Thoracic aorta (tissue), 2 donors: ENCODE measurements at places on chromosomes 3 and 15. TPM values are rescaled to one million over a fixed set of nuclear protein-coding genes. Genes with fewer than 3 reads are reported as not detected.

DNA sequence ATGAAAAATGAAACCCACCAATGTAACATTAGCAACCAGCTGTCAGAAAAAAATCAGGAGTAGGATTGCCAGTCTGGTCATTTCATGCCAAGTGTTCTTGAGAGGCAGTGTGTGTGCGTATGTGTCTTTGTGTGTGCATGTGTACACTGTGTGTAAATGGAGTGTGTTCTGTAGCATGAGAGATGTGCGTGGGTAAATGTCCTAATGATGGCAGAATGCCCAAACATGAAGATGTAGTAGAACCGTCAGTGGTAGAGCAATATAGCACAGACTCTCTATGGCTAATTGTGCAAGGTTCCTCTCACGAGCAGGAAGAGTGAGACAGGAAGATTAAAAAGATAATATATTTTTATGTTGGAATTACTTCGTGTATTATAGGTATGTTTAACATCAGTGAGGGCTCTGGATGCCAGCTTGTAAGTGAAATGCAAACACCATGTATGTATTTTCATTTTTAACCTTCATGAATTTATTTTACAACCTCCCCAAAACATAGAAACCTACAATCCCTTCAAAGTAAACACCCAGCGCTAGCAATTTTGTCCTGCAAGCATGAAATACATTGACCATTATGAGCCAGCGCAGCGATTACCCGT lies 1038.7 kb downstream of the IGSF11 start:
- no peak for DNase-seq

The FBXW12 gene
- not detected for total RNA-seq

DNA sequence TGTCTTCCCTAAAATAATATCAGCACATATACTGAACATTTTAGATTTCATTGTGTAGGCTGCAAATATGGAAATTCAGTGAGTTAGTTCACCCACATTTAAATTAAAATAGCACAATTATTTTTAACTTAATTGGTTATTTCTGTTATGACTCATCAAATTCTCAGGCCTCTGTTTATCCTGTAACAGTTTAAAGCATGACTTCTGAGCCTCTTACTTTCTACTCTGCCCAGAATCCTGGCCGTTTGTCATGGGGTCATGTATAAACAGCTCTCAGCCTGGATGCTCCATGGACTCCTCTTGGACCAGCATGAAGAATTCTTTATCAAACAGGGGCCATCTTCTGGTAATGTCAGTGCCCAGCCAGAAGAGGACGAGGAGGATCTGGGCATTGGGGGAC lies 12.2 kb downstream of the TUBGCP4 start:
- no peak for DNase-seq

DNA sequence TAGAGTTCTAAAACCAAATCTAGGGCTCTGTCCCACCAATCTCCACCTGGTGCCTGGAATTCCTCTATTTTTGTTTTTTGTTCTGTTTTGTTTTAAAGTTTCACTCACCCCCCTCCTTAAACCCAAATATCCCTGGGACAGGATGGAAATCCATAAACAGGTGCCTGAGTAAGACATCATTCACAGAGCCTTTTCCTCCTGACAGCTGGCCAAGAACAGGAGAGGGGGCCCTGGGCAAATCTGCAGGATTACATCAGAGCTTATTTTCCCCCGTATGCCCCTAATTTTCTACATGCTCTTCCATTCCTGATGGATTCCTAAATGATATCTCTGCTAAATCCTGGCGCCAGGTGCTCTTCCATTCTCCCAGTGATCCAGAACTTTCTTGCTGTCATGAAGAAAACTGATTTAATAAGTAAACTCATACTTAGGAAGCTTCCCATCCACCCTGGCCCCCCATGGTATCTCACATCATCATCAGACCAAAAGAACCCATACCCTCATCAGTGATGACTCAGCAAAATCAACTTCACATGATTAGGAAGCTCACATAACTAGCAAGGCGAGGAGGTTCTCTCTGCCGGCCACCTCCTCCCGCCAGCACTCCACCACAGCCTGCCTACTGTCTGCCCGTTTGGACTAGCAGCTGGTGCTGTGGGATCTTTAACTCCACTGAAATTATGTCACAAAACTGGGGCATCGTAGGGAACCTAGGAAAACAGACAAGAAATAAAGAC lies 61.0 kb downstream of the LIPC start:
- no peak for DNase-seq

- no peak for DNase-seq
Measured at GRCh38 chr3:48215466-48215865, 7.8 kb upstream of the CAMP start.

DNA sequence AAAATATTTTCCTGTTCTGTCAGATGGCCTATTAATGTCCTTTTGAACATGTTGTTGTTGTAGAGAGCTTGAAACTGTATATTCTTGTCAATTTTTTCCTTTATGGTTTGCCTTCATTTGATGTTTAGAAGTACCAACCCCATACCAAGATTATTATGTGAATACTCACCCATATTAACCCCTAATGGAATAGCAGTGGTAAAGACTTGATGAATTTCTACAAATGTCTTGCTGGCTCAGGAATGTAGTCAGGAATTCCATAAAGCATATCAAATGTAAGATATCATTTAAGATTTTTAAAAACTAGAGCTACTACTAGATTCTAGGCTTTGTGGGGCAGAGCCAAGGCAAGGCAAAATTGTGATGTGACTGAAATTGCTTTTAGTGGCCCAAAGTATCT lies 30.0 kb downstream of the MYO5A start:
- no peak for DNase-seq

DNA sequence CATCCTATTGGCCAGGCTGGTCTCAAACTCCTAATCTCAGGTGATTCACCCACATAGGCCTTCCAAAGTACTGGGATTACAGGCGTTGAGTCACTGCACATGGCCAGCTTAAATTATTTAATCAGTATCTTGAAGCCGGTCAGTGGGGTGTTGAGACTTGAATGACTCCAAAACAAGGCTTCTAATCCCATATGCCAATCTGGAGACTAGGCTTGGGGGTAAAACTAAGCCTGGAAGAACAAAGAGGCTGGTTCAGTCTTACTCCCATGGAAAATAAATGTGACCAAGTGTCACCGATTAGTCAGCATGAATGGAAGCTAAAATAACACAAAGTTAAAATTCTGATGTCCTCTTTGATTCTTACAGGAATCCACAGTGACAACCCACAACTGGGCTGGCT lies 509.1 kb downstream of the FOXP1 start:
- no peak for DNase-seq

The AMIGO3 gene
- 5.8 TPM for total RNA-seq

The CCDC13 gene
- total RNA-seq = 3.1 TPM

DNA sequence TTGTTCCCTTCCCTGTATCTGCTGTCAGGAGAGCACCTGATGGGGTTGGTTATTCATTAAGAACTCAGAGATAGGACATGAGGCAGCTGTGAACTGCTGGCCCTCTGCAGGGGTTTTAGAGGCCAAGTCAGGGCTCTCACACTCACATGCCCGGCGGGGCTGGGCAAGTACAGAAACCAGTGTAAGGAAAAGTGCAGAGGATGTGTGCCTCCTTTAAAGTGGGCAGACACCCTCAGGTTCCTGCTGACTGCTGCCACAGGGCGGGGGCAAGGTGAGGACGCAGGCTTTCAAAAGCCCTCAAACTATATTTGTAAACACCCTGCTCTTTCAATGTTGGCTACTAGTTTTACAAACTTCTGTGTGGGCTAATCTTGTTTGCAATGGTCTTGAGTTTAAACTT lies 22.4 kb downstream of the CXCR6 start:
- DNase-seq = no peak
